ENCODE measurements at places on chromosomes 1 and 21.

DNA sequence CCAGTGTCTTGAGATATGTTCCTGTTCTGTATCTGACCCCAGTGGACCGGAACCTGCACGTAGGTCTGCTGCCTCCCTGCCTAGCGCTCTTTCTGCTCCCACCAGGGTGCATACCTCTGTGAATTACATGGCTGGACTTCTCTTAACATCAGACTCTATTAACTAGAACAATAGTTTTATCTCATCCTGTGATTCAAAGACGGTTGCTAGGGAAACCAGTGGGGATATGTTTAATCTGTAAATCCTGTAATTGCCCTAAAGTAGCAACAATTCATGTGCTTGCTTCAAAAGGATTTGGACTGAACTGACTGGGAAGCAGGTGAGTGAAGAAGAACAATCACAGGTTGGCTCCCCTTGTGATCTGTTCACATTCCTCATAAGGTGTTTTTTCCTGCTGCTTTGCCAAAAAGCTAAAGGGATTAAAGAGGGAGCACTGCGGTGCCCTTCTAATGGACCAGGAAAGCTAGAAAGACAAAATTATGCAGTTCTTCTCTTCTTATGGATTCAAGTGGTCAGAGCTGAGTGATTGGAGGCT is 52.7 kb upstream of the DIRAS3 start:
- no peak for DNase-seq

DNA sequence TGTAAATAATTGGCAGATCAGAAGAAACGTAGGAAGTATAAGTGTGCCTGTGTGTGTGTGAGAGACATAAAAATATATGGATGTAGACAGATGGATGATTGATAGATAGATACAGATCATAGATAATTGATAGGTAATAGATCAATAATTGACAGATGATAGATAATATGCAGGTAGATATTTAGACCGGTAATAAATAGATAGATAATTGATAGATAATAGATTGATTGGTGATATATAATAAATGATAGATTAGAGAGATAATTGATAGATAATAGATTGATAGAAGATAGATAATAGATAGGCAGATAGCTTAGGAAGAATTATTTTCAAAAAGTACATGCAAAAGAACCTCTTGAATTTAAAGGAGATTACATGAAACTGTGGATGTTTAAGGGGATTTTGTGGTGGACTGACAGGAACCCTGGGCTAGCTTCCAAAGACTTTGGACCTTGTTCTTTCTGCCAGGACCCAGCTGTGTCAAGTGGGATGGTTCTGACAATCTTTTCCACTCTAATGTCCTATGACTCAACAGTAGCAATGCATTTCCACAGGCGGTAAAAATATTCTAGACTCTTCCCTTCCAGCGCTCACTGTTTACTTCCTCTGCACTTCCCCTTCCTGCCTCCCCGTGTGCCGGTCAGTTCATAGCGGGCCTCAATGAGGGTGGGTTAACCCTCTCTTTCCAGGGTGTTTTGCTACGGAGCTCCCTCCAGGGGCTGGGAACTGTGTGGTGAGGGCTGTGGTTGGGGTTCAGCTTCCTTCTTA is 39.4 kb downstream of the KCNJ15 start:
- no peak for DNase-seq

DNA sequence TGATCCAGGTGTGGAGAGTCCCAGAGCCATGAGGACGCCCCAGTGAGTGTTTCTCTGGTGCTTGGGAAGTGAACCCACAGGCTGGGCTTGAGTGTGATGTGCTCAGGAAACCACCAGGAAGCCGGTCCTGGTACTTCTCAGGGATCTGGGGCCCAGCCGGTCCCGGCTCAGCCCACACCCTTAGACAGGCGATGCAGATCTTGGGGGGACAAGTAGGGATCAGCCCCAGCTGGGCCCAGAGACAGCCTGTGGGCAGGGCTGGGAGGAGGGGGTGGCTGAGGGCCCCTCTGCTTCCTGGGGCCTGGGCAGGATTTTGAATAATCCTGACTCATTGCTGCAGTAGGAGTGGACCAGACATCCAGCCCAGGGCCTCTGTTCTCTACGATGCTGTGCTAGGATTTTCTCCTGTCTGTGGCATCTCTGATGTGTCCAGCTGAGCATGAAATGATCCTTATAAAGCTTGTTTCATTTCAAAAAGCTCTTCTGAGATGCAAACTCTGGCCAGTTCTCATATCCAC is 698.0 kb downstream of the PTPRU start:
- DNase-seq: no peak

GRCh38 chr1:53715478-53715877 is 23.5 kb downstream of the GLIS1 start:
- DNase-seq: no peak

GRCh38 chr1:214022229-214022791 is 34.5 kb downstream of the PROX1 start:
- DNase-seq: no peak

DNA sequence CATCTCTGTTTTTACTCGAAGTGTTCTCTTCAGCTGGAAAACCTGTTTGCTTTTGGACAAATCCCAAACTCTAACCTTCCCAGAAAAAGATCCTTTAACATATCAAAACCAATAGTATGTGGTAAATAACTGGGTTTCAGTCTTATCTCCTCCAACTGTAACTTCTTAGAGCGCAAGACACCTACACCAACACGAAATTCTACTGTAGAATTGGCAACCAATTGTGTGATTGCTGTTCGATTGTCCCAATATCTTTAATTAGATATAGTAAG is 5.8 kb upstream of the MPZL1 start:
- DNase-seq: no peak

GRCh38 chr1:76379506-76379905 is 305.0 kb downstream of the ST6GALNAC3 start:
- no peak for DNase-seq

- DNase-seq: no peak
These were observed 9.5 kb downstream of the PARK7 start for GRCh38 chr1:7971024-7971423.

GRCh38 chr1:37506740-37507139 is 7.8 kb downstream of the MEAF6 start:
- DNase-seq: no peak

- no peak for DNase-seq
These were observed 1.3 kb downstream of the NTNG1 start for GRCh38 chr1:107142140-107142542.

GRCh38 chr21:29064850-29065481 is 8.5 kb downstream of the CCT8 start:
- no peak for DNase-seq

GRCh38 chr1:231554969-231555368 is 26.5 kb downstream of the TSNAX start:
- DNase-seq: no peak

DNA sequence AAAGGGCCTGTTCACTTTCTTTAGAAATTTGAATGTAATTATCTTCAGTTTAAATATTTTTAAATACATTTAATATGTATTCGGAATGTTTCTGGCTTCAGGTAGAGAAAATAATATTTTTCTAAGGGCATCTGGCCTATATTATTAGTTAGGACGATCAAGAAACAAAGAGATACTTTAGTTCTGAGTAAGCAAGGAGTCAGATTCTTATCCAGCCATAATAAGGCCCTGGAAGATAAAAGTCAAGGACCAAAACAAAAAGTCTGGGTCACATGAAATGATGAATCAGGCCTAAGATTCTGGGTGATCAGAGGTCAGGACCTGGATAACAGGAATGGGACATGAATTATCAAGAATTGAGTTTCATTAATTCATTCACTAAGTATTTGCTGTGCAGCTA is 6.3 kb downstream of the PHC2 start:
- DNase-seq: no peak

GRCh38 chr1:40795811-40796586 is 12.4 kb downstream of the KCNQ4 start:
- no peak for DNase-seq

GRCh38 chr1:212959266-212960220 is 9.2 kb downstream of the VASH2 start:
- no peak for DNase-seq

DNA sequence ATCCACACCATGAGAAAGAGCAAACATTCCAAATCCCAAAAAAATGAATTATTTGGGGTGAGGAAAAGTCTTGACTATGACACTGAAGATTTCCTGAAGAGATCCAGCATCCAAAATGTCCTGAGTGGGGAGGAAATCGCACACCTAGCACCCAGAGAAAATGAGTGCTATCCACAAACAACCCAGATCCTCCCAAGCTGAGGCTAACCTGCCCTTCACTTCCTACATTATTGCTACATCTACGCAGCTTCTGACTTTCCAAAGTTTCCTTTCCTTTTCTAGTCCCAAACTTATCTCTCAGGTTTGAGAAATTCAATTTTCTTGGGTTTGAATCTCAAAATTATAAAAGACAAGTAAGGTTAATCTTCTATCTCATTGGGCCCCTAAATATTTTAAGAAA is 906 bp upstream of the RGS13 start:
- no peak for DNase-seq

DNA sequence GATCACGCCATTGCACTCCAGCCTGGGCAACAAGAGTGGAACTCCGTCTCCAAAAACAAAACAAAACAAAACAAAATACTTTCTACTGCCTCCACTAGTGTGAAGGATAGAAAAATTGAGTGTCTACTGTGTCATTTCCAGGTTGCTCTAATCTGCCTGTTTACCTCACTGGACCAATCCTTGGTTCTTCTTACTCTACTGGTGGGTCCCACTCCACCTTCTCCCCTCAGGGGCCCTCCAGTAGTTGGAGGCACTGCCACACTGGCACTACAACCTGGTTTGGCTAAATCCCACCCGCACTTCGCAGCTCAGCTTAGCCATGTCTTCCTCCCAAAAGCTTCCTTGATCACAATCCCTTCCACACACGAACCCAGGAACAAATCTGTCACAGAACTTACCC is 2.7 kb downstream of the TAF5L start:
- DNase-seq: no peak

GRCh38 chr1:222792744-222793143 is 22.1 kb upstream of the DISP1 start:
- no peak for DNase-seq

- no peak for DNase-seq
These were observed 64.1 kb upstream of the RNPC3 start for GRCh38 chr1:103461161-103462105.

DNA sequence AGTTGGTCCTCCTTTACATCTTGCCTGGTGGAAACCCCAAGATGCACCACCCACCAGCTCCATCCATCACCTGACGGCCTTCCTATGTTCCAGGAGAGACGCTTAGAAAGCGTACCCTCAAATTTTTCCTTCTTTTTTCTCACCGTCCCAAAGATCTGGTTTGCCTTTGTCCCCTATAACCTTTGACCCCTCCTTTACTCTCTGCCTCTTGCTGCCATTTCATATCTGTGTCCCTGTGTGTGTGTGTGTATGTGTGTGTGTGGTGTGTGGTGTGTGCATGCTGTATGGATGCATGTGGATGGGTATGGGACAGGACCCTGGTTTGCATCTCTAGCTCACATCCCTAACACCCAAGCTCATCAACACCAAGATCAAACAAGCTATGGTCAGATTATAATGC is 22.2 kb upstream of the IPO9 start:
- no peak for DNase-seq

GRCh38 chr1:76866566-76866965 is 714 bp upstream of the ST6GALNAC5 start:
- DNase-seq: no peak

DNA sequence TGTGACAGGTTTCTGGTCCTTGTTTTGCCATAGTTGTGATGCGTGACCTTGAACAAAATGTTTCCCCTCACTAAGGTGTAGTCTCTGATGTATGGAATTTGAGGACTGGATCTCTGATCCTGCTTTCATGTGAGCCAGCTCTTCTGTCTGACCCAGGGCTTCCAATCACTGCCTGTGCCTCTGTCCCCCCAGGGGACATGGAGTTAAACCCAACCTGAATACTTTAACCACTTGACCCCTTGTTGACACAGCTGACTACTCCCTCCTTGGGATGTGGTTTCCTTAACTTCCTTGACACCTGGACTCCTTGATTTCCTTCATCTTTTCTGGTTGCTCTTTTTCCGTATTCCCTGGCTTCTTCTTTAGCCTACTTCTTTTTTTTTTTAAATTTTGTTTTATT is 36.0 kb upstream of the SSBP3 start:
- DNase-seq: no peak

GRCh38 chr1:44553127-44553758 is 121.0 kb downstream of the TMEM53 start:
- no peak for DNase-seq

GRCh38 chr21:35510957-35511695 is 462.0 kb upstream of the RUNX1 start:
- no peak for DNase-seq

DNA sequence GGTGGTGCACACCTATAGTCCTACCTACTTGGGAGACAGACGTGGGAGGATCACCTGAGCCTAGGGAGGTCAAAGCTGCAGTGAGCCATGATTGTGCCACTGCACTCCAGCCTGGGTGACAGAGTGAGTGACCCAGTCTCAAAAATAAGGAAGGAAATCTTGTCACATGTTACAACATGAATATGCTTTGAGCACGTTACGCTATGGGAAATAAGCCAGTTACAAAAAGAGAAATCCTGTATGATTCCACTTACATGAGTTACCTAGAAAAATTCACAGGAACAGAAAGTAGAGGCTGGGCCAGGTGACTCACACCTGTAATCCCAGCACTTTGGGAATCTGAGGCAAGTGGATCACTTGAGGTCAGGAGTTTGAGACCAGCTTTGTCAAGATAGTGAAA is 6.7 kb upstream of the PADI6 start:
- DNase-seq: no peak

DNA sequence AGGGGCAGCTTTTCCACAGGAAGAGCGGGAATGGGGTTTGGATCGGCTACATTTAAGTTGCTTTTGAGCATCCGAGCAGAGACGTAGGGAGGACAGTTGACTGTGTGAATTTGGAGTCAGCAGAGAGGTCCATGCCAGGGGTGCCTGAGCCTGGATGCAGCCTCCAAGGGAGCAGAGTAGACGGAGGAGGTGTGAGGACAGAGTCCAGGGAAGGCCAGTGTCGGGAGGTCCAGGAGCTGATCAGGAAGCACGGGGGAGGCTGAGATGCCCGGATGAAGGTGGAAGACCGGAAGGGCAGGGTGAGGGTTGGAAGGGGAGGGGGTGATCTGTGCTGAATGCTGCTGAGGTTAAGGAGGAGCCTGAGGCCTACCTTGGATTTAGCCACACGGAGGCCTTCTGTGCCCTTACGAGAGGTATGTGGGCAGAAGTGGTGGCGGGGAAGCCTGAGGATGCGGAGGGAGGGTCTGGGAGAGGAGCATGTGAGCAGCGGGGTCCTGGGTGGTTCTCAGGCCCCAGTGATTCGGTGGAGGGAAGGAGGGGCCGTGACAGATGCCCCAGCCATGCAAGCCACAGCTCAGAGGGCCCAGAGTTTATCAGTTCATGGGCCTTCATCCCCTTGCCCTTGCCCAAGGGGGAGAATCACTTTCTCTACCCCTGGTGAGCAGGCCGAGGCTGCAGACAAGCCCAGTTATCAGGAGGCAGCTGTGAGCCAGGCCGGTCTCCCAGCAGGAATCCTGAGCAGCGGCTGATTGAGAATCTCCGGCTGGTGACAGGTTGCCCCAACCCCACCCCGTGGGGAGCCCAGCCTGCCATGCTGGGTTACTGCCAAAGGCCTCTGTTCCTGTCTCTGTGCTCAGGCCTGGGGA is 54.0 kb upstream of the ACTL8 start:
- DNase-seq: no peak

DNA sequence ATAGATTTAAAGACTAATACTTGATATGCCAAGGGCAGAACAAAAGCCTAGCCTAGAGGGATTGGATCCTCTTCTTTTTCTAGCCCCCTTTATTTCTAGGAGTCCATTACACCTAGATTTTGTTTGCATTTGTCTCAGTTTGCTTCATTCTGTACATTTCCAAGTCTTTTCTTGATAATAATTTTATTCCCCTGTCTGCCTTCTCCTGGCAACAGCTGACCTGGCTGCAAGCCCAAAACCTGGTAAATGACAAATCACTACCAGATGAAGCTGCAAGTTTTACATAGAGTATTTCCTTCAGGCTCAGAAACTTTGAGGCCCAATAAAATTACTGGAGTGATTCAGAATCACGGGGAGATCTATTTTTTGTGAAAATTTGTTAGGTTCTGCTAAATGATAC is 36.5 kb upstream of the LHX8 start:
- no peak for DNase-seq

Data from stimulated activated CD4-positive, alpha-beta T cell treated with anti-CD3 and anti-CD28 coated beads, Interleukin-1b, Interleukin-23, amount 100 ng/mL, for 24 hours (primary cell).